ENCODE measurements at places on chromosomes 1 and 21.

GRCh38 chr1:15028102-15028501, 125.4 kb upstream of the TMEM51 start:
- DNase-seq, result no peak

GRCh38 chr1:17119076-17119772, at the start of gene PADI2:
PADI2 (minus strand) TSS chr1:17119451; CDS start chr1:17119371, 80 bp downstream.
- DNase-seq, result no peak

GRCh38 chr1:55153031-55153430, 62.1 kb downstream of the USP24 start:
- no peak for DNase-seq

DNA sequence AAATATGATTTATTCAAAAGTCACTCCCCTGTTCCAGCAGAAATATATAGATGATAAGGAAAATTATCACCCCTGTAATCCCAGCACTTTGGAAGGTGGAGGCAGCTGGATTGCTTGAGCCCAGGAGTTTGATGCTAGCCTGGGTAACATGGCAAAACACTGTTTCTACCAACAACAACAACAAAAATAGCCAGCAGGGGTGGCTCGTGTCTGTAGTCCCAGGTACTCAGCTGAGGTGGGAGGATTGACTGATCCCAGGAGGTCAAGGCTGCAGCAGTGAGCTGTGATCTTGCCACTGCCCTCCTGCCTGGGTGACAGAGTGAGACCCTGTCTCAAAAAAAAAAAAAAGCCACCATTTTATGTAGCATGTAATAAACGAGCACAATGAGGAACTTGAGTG, 1546.5 kb downstream of the NCAM2 start:
- DNase-seq, result no peak
